ENCODE measurements at places on chromosomes 2 and 18.

- DNase-seq: no peak
Observed at GRCh38 chr2:205646680-205647079, 35.6 kb upstream of the NRP2 start.

DNA sequence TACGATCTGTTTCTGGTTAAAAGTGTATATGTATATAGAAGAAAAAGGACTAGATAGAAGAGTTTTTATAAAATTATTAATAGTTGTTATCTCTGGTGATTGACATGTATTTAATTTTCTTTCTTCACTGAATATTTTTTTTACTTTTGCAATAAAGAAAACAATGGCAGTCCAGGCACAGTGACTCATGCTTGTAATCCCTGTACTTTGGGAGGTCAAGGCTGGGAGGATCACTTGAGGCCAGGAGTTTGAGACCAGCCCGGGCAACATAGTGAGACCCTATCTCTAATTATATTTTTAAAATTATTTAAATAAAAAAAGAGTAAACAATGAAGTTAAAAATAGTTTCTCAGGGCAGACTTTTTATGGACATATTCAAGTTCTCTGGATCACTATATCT lies 114.7 kb downstream of the FAM117B start:
- DNase-seq: no peak

- no peak for DNase-seq
Observed at GRCh38 chr2:190879474-190880377, 895 bp upstream of the GLS start.

GRCh38 chr2:172888714-172889669 lies 153.3 kb downstream of the RAPGEF4 start:
- DNase-seq: no peak

GRCh38 chr2:107553539-107553938 lies 273.2 kb upstream of the RGPD4 start:
- DNase-seq: no peak

DNA sequence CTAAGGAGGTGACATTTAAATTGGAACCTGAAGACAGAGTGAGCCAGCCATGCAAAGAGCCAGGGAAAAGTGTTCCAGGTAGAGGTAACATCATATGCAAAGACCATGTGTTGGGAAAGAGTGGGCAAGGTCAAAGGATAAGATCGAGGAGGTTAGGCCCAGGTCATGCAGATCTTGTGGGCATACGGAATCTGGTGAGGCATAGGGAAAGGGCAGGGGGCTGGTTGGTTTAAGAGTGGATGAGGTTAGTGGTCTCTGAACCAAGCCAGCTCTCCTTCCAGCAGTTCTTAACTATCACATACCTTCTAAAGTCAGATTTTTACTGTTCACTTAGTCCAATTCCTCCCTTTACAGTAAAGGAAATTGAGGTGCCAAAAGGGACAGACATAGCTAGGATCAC lies 3.0 kb downstream of the ANKRD53 start:
- no peak for DNase-seq

All from activated CD4-positive, CD25-positive, alpha-beta regulatory T cell treated with anti-CD3 and anti-CD28 coated beads, Interleukin-2, amount 50 U/mL, for 16 hours (primary cell).